ENCODE measurements at places on chromosomes 2 and 18.

DNA sequence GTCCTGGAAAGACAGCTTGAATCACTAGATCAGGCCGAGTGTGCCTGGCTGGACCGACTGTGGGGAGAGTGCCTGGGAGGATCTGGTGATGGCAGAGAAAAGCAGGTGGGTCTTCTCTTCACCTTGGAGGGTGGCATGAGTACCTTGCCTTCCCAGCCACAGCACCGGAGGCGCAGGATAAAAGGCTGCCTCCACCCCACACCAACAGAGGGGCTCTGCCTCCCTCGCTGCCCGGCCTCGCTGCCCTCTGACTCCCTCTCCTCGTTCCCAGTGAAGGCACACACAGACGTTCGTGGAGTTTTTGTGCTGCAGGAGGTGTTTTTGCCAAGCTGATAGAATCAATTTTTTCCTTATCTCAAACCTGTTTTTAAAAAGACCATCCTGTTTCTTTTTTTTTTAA lies 71.4 kb upstream of the HAAO start:
- DNase-seq, result no peak

DNA sequence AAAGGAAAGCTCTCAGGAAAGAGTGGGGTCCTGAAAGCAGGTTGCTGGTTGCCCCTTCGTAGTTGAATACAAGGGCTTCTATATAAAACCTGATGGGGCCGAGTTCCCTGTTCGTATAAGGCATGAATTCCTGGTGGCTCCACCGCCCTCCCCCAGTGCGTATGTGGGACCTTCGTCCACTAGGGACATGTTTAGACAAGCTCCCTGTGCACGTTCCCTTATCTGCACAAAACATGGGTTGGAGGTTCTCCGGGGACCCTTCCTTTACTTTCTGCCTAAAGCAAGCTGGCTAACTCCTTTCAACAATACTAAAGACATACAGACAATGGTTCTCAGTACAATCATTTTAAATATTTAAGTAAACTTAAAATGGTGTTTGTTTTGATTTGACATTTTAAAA lies 8.0 kb downstream of the CLUL1 start:
- DNase-seq, result no peak

DNA sequence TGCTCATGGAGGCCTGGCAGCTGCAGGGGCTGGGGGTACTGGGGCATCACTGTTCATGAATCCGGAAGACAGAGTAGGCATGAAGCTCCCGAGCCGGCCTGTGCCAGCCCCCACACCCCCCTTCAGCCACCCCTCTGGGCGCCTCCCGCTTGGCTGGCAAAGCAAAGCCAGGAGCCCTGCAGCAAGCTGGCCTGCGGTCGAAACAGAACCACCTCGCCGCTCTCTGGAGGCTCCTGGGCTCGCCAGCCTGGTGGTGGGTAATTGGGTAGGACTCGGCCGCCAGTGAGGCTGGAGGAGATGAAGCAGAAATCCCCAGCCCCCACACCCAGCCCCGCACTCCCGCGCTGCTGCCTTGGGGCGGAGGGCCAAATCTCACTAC lies 70.9 kb upstream of the GPC1 start:
- DNase-seq, result no peak

DNA sequence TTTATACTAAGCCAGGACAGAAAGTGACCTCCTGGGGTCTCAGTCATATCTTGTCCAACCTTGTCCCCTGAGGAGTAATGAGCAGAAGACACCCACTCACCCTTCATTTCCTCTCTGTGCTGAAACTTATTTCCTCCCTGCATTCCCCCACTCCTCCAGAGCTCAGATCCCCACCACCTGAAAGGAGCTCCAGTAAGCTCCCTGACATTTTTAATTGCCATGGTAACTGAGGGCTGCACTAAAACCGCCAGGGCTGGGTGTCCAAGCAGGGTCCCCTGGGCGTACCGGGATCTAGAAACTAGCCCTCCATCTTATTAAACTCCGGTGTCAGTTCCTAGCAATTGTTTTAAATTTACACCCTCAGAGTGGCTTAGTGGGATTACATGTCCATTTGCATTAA lies 393.3 kb upstream of the HNRNPA3 start:
- DNase-seq, result no peak

GRCh38 chr2:179186126-179186525 lies 78.5 kb downstream of the SESTD1 start:
- no peak for DNase-seq

GRCh38 chr2:65500310-65501040 lies 68.1 kb upstream of the SPRED2 start:
- no peak for DNase-seq

DNA sequence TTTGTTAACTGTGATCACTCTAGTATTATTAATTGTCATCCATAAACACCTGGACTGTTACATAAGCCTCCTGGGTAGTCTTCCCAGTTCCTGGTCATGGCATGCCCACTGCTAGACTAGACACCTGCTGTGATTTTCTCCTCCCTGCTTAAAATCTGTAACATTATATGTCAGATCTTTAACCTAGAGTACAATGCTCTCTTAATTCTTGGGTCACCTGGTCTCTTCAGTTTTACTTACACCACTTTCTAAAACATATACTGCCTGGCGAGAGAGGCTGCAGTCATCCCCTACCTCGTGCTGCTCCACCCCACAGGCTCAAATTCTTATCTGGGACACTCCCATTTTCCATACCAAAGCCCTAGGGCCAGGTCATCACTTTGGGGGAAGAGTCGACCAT lies 161.3 kb downstream of the CDH2 start:
- no peak for DNase-seq

DNA sequence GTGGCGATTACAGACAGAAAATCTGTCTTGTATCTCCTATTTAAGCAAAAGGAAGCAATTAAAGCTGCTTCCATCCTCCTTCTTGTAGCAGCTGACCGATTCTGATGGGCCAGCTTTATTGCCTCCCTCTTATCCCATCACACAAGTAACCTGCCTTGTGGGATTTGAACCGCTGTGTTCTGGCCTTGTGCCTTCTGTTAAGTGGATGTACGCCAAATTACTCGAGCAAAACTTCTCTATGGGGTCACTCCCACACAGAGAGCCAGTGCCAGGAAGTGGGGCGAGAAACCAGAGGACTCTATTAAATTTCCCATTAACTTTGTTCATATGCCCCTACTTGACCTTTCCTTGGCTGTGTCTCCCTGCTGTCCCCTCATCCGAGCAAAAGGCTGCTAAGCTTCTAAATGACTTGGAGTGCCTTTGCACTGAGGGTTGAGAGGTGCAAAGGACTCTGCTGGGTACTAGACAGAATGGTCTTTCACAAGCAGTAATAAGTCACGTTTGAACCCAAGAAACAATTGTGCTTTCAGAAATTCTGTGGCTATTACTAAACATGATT lies 672.5 kb downstream of the MBD2 start:
- DNase-seq, result no peak

- DNase-seq, result no peak
Measured at GRCh38 chr18:49028801-49029506, 78.2 kb upstream of the SMAD7 start.

DNA sequence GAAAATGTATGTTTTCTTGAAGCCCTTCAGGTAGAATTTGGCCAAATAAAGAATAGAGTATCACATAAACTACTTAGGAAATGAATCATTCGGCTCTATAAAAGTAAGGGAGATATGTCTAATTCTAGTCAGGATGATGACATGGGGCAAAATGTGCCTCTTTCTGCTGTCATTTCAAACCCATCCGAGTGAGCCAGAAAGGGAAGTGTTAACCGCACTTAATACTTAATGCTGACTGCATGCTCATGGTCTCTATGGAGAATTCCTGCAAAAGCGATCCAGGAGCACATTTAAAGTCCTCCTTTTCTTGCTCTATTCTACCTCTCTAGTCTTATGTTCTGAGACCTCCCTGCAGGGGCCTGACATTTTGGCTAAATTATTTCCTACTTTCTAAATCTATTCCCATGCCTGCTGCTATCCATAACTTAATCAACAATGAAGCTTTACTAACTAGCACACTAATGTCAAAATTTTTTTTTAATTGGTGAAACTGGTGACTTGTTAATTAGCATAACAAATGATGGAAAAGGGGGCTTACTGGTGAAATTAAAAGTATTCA lies 127.4 kb downstream of the CDC42EP3 start:
- no peak for DNase-seq

GRCh38 chr18:34493566-34494358 lies 216.3 kb upstream of the DTNA start:
- no peak for DNase-seq
